ENCODE measurements at places on chromosomes 5 and 9.

GRCh38 chr9:126700903-126701812 lies 87.4 kb downstream of the LMX1B start:
- DNase-seq, result no peak

- DNase-seq, result no peak
These were observed 14.0 kb downstream of the PDGFRB start for GRCh38 chr5:150141544-150142184.

- no peak for DNase-seq
These were observed 136.4 kb downstream of the WDR41 start for GRCh38 chr5:77355751-77356150.

DNA sequence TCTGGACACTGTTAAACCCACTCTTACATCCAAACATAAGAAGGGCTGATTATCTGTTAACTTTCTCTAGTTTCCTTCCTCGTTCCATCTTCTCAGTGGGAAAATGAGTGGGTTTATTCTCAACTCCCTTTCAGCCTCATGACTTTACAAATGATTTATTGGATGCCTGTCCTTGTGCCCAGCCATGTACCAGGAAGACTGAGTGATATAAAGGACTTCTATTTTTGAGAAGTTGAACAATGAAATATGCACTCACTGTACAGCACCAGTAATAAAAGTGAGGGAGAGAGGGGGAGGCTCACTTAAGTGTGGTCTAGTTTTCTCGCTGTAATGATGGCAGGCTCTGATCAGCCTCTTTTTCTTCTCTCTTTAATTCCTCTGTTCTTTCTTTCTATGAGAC lies 277.6 kb downstream of the SMARCA2 start:
- no peak for DNase-seq

GRCh38 chr5:138488481-138488945 lies 23.2 kb downstream of the EGR1 start:
- no peak for DNase-seq

DNA sequence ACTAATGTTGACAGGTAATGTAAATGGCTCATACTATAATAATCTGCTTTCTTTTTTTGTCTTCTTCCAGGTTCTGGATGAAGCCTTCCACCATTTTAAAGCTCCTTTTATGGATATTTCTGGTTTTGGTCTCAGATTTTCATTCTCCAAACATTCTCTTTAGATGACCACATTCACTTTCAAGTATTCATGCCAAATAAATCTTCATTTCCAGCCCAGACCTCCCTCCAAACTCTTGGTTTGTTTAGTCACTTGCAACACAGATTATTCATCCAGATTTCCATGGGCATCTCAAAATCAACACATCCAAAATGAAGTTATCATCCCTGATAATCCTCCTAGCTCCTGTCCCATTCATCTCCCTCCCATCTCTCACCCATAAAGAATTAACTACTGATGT lies 40.3 kb upstream of the SVEP1 start:
- DNase-seq, result no peak

- DNase-seq, result no peak
These were observed 170.4 kb upstream of the OTULINL start for GRCh38 chr5:14411216-14411615.

Data from T-helper 17 cell (primary cell).